ENCODE measurements at places on chromosomes 11 and 22. TPM values are rescaled to one million over a fixed set of nuclear protein-coding genes. Genes with fewer than 3 reads are reported as not detected.

GRCh38 chr11:69351460-69351859, 57.5 kb downstream of the MYEOV start:
- peak; percentile 82 for DNase-seq

GRCh38 chr22:38132794-38133193, 22.3 kb upstream of the BAIAP2L2 start:
- no peak for DNase-seq

GRCh38 chr11:17528181-17528691, 16.0 kb downstream of the USH1C start:
- peak; percentile 35 for DNase-seq

GRCh38 chr11:47593934-47594855, at the start of gene C1QTNF4:
Gene C1QTNF4, minus strand, starts transcription at chr11:47594411. Its CDS starts 3,601 bp downstream, at chr11:47590810.
- no peak for DNase-seq

GSTT2B gene
- 7.5 TPM for total RNA-seq

HSCB gene
- 15.4 TPM for total RNA-seq

GDPD5 gene
- total RNA-seq: 49.4 TPM

Measured in A172 (cell line).